ENCODE measurements at places on chromosomes 13 and 19.

DNA sequence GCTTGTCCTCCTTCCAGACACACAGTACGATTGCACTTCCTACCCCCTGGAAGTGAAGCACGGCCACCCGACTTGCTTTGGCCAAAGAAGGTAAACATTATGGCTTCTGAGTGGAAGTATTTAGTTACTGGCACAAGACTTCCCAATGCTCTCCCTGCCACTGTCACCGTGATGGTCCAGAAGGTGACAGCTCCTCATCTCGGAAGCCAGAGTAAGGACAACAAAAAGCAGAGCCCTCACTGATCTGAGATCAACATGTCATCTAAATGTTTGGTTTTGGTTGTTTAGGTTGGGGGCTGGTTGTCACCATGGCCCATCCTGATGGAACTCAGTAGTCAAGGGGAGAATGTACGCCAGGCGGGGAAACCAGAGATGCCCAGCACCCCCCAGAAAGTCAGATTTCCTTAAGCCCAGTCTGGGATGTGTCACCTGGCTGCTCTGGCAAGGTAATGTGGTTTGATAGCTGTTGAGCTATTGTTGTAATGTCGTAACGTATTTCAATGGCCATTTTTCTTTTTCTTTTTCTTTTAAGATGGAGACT lies 170.1 kb upstream of the ZNF536 start:
- no peak for DNase-seq

DNA sequence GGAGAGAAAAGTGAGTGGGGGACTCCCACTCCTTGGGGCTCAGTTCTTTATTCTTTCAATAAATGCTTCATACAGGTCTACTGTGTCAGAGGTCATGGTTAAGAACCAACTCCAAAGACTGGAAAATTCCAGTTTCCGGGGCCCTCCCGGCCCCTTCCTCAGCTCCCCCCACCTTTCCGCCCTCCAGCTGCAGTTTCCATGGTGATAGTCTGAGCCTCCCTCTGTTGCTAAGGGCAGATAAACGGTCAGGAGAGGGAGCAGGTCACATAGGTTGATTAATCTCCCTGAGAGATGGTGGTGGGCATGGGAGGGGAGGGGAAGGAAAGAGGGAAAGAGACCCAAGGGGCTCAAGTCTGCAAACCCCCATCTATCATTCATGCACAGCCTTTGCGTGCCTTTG lies 131.5 kb upstream of the USP29 start:
- DNase-seq = no peak

- DNase-seq = no peak
These were observed 594 bp downstream of the ZNF146 start for GRCh38 chr19:36215276-36216123.

DNA sequence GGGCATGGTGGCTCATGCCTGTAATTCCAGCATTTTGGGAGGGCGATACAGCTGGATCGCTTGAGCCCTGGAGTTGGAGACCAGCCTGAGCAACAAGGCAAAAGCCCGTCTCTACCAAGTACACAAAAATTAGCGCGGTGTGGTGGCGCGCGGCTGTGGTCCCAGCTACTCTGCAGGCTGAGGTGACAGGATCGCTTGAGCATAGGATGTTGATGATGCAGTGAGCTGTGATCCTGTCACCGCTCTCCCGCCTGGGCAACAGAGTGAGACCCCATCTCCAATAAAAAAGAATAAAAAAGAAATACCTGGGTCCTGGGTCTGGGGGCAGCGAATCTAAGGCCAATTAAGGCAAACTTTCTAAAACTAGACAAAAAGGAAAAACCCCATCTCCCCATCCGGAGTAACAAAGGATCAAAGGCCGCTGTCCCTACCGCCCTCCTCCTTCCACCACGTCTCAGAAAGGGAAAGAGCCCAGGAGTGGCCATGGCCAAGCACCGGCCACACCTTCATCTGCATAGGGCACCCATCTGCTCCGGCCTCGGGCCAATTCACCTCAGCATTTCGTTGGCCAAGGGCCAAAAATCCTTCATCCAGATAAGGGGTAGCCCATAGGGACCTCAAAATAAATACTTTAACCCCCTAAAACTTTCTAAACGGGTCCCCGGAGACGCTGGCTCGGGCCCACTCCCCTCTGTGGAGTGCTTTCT lies 851 bp downstream of the ZNF320 start:
- DNase-seq = no peak

GRCh38 chr19:3325451-3325850 lies 40.9 kb upstream of the NFIC start:
- no peak for DNase-seq

DNA sequence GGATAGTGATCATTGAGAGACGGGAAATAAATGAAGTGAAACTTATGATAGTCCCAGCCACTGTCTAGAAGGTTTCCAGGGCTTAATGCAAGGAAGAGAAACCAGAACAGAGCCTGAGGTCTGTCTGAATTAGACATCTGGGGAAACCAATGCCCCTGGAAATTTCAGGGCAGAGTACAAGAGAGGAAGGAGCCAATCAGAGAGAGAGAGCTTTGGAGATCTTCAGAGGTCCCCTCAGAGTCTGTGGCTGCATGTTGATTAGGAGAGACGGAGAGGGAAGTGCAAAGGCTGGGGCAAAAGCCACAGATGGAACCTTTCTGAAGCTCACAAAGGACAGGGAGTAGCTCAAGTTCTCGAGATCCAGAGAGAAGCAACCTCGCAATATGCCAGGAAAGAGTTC lies 378.0 kb downstream of the DNAJC15 start:
- DNase-seq = no peak

DNA sequence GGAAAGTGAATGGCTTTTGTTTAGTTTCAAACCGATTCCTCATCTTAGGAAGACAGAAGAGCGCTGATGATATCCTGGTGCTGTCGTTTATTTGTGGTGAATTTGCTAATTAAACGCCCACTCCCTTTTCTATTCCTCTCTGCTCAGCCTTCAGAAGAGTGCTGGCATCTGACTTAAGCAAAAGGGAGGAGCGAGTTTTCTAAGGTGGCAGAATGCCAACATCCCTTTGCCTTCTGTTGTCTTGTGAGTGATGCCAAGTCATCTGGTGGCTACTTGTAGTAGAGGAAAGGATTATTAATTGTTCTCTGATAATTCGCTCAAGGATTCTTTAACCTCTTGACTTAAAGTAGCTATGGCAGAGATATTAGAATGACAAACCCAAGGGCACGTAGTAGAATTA lies 68.1 kb downstream of the ERCC5 start:
- no peak for DNase-seq

- DNase-seq = no peak
These were observed 36.4 kb upstream of the NANOS3 start for GRCh38 chr19:13840305-13841085.

- no peak for DNase-seq
These were observed 65.3 kb upstream of the TM9SF2 start for GRCh38 chr13:99435998-99436397.

- DNase-seq = no peak
These were observed 9.1 kb upstream of the C19orf12 start for GRCh38 chr19:29724102-29724641.

DNA sequence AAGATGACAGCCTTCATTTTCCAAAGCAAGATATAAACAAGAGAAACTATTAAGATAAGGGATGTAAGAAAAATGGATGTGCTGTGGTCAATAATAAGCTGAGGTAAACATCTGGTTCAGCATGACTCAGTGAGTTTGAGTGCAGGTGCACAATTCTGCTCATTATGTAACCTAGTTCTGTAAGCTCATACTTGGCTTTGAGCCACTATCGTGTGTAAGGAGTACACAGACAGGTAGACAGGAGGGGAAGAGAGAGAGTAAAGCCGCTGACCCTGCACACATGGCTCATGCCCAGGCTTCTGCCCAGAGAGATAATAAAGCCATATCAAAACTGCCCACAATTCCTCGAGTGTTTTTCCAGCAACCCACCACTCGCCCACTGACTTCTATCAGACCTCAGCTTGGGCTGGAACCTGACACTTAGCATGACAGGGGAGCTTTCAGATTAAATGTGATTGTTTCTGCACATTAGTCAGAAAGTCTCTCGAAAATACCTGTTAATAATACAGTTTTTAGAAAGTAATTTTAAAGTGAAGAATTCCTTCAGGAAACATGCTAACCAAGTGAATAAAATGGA lies 51.7 kb downstream of the ZNF91 start:
- no peak for DNase-seq

DNA sequence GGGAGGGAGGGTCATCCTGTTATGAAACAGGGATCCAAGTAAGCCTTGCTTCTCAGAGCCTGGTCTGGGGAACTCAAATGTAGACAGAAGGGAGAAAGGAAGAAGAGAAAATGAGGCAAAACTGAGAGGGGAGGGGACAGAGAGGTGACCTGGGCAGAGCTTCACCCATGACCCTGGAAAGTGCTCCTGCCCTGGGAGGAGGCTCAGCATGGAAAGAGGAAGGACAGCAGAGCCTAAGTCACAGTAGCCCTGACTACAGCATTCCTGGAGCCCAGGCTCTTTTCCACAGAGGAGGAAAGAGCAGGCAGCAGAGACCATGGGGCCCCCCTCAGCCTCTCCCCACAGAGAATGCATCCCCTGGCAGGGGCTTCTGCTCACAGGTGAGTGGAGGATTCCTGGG lies at the start of gene CEACAM3:
TSS of gene CEACAM3 (plus strand) at position 226 of the 400 bp plus-strand sequence. CDS start at position 317, 91 bp downstream.
- no peak for DNase-seq

DNA sequence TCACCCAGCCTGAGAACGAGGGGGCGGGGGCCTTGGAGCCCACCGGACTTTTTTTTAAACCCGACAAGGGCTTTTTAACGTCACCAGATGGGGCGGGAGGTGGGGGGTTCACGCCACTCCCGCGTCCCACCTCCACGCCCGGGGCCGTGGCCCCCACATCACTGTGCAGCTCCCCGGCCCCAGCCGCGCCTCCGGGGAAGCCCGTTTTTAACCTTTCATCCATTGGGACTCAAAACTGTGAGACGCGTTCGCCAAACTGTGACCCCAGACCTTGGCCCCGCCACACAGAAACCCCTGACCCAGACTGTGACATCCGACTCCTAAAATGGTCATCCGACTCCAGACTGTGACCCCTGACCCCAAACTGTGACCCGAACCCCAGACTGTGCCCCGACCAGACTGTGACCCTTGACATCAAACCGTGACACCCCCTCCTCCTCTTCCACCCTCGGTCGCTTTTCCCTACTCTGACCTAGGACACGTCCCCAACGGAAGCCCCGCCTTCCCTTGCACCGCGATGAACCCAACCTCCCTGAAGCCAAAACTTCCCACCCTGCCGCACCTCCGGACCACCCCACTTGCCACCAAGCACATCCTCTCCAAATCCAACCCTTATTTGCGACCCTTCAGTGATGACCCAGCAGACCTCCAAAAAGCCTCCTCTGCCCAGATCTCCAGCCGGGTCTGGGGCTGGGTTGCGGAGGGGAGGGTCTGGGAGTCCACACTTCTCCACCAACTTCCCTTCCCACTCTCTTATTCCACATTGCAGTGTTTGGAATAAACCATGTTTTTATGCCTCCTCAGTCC lies 1.5 kb upstream of the GRWD1 start:
- no peak for DNase-seq

DNA sequence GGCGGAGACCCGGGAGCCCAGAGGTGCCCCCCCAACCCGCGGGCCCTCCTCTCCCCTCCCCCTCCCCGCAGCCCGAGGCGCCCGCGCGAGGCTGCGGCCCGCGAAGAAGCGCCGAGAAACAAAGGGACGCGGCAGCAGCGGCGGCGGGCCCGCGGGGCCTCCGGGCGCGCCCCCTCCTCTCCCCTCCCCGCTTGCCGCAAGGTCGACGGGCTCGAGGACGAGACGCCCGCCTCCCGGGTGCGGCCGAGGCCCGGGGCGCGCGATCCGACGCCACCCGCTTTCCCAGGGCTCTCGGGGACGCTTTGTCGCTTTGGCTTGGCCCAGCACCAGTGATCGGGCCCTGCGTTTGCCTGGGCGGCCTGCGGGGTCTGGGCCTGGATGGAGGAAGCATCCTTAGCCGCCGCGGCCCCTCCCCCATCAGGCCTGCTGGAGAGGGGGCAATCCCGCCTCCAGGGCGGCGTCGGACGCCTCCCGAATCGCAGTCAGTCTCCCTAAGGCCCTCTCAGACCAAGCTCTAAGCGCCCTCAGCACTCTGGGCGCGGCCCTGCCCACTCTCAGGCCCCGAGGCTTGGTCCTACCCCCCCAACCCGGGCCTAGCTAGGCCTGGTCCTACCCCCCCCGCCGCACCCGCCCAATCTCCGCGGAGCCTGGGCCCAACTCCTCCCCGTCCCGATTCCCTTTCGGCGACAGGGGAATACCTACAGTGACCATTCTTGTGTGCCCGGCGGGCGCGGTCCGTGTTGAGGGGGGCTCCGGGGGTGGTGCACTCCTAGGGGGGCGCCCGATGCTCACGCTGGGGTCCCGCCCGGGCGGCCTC lies 740 bp downstream of the ELAVL3 start:
- DNase-seq = no peak
